SJSA1 (cell line): ENCODE measurements at places on chromosomes 5 and 9. TPM values are rescaled to one million over a fixed set of nuclear protein-coding genes. Genes with fewer than 3 reads are reported as not detected.

GABRA6 gene
- total RNA-seq: not detected in 2 replicates

RETREG1 gene
- total RNA-seq: 0.26 and 1.7 TPM in 2 replicates

ADRA1B gene
- total RNA-seq: 2.8 and 4.4 TPM in 2 replicates

SHC3 gene
- 0.16 and 0.34 TPM in 2 replicates for total RNA-seq

RGS3 gene
- 49.0 and 54.8 TPM in 2 replicates for total RNA-seq

TLE1 gene
- total RNA-seq: 11.3 and 22.0 TPM in 2 replicates
